ENCODE measurements at places on chromosomes 13 and 19.

DNA sequence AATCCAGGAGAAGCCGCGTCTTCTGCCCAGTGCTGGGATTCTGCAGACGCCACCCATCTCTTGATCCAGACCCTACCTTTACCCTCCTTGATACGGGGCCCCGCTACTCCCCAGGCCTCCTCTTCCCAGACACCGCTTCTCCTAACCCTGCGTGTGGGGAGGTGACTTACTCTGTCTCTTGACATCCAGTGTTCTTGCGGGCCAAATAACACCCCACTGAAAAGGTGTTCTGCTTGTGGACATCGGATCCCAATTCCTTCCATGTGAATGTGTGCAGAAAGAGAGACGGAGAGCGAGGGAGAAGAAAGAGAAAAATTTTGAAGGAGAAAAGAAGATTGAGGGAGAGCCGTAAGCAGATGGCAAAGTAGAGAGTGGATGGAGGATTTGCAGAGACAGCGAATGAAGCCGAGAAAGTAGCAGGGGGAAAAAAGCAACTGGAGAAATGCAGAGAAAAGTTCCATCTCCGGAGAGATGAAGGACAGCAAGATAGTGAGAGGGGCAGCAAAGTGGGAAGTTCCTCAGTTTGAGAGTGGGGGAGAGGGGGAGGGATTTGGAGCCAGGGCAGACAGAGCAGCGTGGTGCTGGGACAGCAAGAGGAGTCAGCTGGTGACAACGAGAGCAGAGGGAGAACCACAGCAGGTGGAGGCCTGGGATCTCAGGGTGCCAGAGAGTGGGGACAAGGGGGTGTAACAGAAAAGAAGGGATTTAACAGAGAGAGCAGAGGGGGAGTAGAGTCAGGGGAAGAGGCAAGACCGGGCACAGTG is 814 bp downstream of the ZNF480 start:
- no peak for DNase-seq

DNA sequence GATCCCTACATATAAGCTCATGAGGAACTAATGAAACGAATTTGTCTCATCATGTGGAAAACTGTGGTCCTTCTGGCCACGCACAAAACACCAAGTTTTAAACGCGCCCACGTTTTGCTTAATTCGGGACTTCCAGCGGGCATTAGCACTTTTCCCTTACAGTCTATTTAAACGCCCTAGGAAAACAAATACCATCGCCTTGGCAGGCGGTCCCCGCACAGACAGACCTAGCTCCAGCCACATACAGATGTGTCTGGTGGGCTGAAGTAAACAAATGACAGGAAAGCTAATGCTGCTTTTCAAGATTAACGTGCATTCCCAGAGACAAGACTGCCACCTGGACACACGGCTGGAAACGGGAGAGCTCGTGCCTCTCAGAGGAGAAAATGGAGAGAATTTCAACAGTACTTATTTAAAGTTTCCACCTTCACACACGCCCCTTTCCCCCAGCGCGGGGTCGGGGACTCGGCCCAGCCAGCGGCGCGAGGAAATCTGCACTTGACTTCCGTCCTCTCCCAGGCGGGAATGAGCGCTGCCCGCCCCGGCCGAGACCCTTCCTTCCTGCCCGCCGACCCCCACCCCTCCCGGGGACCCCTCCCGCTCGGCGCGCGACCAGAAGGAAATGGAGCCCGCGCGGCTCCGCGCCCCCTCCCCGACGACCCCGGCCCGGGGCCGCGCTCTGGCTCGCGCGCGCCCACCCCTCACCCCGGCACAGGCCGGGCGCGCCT is 931 bp downstream of the USP12 start:
- DNase-seq = no peak

- no peak for DNase-seq
These were observed 18.2 kb downstream of the ZNF121 start for GRCh38 chr19:9565900-9566705.

- DNase-seq = no peak
These were observed 16.9 kb downstream of the PIBF1 start for GRCh38 chr13:72798817-72799216.

DNA sequence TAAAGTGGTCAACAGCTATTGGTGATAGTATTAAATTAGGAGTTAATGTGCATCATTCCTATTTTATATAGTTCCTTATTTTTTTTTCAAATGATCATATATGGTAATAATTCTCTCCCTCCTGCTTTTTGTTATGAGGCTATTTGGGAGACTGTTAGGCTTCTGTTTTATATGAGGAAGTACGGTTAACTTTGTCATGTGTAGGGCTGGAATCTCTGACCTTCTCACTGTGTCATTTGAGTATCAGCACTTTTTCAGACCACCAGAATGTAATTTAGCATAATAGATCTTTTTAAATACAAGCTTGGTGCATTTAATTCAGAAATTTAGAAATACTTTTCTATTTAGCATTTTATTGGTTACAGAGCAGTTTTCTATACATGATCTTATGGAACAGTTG is 7.7 kb downstream of the DGKH start:
- DNase-seq = no peak

DNA sequence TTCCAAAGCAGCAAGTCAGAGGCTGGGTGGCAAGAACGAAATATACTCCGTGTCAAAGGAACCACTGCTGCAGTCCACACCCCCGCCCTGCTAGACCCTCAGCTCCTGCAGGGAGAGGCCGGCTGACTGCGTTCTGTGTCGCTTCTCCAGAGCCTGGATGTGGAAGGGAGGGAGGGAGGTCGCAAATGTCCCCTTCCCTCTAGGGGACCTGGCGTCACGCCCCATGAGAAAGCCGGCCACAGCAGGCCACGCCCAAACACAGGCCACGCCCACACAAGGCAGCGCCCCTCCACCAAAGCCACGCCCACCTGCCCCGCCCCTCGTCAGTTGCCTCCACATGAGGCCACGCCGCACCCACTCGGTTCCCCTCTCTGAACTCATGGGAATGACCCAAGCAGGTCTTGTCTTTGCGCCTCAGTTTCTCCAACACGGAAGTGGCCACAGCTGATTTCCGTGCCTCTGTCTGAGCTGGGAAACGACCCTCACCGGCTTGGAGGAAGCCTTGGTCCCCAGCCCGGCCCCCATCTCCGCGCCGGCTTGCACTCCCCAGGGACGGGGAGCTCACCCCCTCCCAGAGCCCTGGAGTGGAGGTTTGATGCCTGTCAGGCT is 38.4 kb upstream of the TCF3 start:
- no peak for DNase-seq

- DNase-seq = peak; percentile 45
These were observed 502.7 kb downstream of the UQCRFS1 start for GRCh38 chr19:28710278-28710677.

DNA sequence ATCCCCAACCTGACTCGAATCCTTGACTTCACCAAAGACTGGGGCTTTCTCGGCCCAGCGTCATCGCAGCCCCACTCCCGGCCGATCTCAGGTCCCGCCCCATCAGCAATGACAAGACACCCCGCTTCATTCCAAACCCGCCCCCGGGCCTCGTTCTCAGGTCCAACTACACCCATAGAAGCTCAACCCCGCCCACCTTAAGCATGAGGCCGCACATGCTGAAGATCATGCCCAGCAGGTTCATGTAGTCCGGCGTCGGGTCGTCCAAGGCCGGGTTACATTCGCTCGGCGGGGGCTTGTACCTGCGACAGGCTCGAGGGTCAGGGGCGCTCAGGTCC is 2.3 kb downstream of the WDR83 start:
- no peak for DNase-seq

DNA sequence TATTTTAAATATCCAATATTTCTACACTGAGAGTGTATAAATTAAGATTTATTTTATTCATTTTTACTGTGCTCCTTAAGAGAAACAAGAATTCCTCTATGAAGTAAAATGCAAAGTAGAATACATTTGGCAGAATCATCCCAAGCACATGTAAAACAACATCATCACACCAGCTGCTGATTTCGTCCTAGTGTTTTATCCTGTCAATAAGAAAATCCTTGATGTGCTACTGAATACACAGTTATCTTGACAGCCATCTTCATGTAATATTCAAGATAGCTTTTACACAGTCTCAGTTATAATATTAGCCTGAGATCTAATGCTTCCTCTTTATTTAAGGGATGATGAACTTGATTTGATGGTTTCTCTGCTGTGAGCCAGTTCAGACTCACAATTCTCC is 282.4 kb downstream of the MZT1 start:
- DNase-seq = no peak

DNA sequence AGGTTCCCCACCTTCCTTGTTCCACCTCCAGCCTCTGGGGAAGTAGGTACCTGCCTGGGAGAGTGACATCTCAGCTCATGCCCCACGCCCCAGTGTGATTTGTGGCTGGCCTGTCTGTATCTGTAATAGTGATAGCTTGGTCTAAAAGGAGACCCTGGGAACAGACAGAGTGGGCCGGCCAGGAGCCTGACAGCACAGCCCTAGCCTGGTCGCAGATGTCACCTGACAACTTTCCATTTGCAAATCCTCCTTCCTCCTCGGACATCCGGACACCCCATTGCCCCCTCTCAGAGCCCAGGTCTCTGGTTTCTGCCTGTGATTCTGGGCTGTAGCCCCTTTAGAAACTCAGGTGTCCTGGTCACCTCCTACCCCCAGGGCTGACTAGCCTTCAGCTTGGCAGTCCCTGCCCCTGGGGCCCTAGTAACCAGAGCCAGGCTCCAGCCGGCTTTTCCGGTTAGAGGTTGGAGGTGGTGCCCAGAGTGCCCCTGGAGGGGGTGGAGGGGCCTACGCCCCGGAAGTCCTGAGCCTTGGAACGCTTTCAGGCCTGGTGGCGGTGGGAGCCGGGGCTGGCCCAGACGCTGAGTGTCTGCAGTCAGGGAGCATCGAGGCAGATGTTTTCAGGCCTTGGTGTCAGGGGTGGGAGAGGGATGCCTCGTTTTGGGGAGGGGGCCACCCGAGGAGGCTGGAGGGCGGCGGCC is 6.5 kb downstream of the LRRC8E start:
- DNase-seq = no peak

GRCh38 chr19:11576227-11576626 is 1.2 kb downstream of the ACP5 start:
- no peak for DNase-seq

DNA sequence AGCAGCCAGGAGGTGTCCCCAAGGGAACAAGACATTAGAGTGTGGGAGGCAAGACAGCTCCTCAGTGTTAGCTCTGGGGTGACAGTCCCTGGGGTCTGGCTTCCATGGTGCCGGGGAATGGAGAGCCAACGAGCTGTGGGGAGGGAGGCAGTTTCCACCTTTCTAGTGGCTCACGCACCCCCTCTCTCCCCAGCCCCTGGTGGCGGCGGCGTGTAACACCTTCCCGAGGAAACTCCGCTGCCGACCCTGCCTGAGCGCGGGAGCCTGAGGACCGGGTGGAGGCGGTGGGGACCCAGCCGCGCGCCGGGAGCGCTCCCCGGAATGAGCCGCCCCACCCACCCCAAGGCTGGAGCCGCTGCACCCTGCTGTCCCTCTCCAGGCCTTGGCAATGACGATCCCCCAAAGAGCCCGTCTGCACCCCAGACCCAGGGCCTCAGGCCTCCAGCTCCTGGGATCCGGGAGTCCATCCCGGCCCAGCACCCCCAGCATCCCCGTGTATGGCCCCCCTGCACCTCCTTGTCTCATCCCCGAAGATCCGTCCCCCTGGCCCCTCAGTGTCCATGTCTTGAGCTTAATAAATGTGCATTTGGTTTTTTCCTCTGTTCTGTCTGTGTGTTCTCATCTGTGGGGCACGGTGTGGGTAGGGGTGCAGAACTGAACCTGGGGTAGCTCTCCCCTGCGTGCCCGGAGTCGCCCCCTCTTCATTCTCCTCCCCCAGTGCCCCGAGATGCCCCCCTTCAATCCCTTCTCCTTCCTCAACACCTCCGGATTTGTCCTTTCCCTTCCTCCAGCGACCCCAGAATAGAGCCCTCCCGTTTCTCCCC is 622 bp upstream of the FXYD5 start:
- DNase-seq = no peak

GRCh38 chr13:52010890-52011631 is at the start of gene ATP7B:
Gene ATP7B (minus strand): TSS chr13:52011450. CDS start chr13:52011337, 113 bp downstream.
- DNase-seq = no peak

DNA sequence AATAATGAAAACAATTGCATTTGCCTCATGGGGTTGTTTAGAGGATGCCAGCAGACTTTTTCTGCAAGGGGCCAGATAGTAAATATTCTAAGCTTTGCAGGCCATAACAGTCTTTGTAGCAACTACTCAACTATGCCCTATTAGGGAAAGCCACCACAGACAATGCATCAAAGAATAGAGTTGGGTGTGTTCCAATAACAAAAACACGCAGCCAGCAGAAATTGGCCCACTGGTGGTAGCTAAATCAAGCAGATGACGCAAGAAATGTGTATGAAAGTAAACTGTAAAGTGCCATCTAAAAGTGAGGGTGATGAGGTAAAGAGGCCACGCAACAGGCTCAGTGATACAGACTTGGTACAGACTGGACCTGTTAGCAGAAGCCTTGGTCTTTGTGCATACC is 75.2 kb upstream of the SIAH3 start:
- DNase-seq = no peak

DNA sequence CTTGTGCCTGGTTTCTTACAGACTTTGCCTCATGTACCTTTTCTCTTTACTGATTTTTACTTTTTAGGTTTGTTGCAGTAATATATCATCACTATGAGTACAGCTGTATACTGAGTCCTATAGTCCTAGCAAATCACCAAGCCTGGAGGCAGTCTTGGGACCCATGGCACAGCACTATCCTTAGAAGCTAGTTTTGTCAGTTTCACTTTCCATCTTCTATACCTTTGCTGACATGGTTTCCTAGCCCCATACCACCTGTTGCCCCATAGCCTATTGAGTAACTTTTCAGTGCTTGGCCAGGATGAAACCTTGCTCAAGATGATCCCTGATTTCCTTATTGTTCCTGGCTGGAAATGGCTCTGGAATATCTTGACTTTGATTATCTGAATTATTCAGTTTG is 826.4 kb downstream of the GPC5 start:
- no peak for DNase-seq

GRCh38 chr13:98470920-98471319 is 106.0 kb downstream of the STK24 start:
- DNase-seq = no peak

DNA sequence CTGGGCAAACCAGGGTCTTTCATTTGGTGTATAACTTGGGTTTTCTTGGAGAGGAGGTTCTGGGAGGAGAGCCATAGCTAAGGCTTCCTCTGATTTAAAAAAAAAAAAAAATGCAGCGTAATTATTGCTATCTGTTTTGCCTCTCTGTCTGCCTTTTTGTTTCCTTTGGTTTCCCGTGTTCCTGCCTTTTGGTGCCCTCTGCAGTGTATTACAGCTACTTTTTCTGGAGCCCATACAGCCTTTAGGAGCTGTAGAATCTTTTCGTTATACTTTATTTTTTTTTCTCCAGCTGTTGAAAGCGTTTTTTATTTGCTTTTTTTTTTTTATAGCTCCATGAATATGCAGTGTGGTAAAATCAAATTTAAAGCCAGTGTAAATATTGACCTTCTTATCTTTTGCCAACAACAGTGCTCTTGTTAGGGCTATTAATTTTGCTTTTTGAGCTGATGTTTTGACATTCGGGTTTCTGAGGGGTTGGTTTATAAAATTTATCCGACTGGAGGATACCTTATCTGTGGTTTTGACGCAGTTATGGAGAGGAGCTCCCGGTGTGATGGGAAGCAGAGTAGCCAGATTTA is 38.1 kb downstream of the ZNF493 start:
- no peak for DNase-seq

GRCh38 chr19:9456018-9456689 is 20.8 kb upstream of the ZNF266 start:
- no peak for DNase-seq

GRCh38 chr13:50531917-50532899 is 311.3 kb downstream of the DLEU7 start:
- DNase-seq = no peak
